ENCODE measurements at places on chromosomes 2 and 18. TPM values are rescaled to one million over a fixed set of nuclear protein-coding genes. Genes with fewer than 3 reads are reported as not detected.

HOXD8 gene
- 0.16 TPM for total RNA-seq

LIMS3 gene
- 5.3 TPM for total RNA-seq

SERPINB3 gene
- not detected for total RNA-seq

DNA sequence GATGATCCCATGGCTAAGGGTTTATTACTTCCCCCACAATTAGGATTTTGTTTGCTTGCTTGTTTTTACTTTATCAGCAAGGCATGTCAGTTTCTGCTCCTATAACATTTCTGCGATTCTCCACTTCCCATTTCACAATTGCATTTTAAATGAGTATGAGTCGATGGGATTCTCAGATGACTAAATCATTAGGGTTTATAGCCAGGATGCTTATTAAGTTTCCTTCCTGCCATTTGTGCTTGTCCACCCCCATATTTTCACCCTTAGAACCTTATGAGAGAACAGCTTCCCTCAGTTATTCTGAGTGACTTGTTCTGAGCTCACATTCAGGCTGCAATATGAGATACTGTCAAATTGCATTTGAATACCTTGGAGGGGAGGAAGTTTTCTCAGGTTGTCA, 37.9 kb upstream of the C1GALT1C1L start:
- no peak for DNase-seq

- no peak for DNase-seq
Observed at GRCh38 chr2:164473021-164473420, 148.3 kb downstream of the GRB14 start.

DNA sequence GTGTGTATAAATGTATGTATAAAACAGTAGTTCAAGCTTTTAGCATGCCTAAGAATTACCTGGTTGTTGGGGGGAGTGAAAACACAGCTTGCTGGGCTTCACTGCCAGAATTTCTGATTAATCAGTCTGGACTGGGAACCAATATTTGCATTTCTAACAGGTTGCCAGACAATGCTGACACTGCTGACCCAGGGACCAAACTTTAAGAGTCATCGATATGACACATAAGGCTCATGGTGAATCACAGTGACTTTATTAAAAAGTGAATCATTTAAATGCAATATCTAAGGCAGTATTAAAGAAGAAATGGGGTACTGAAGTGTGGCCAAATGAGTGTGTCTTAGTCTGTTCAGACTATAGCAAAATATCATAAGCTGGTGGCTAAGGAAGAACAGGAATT, 195.9 kb upstream of the DTNA start:
- DNase-seq: no peak

- no peak for DNase-seq
Observed at GRCh38 chr2:119384971-119385370, 18.2 kb downstream of the DBI start.

Measured in Right ventricle myocardium inferior (tissue), 1 donor.